Activated CD8-positive, alpha-beta T cell treated with anti-CD3 and anti-CD28 coated beads for 36 hours (primary cell): ENCODE measurements at places on chromosomes 3 and 15. TPM values are rescaled to one million over a fixed set of nuclear protein-coding genes. Genes with fewer than 3 reads are reported as not detected.

DNA sequence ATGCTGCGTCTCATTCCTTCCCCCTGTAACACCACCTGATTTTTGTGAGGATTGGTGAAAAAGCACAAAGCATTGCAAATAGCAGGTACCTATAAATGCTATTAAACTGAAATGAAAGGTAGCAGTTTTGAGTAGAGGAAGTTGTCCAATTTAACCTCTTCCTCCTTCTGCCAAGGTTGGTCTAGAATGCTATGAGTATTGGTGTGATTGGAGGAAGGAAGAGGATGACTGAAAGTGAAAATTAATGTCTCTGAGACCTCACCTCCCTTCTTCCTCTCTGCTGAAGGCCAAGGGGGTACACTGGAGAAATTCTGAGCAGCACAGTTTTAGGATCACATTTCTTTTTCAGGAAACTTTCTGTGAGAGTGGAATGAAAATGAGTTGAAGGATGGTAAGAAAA, 94.4 kb downstream of the DTWD1 start:
- no peak for DNase-seq

DNA sequence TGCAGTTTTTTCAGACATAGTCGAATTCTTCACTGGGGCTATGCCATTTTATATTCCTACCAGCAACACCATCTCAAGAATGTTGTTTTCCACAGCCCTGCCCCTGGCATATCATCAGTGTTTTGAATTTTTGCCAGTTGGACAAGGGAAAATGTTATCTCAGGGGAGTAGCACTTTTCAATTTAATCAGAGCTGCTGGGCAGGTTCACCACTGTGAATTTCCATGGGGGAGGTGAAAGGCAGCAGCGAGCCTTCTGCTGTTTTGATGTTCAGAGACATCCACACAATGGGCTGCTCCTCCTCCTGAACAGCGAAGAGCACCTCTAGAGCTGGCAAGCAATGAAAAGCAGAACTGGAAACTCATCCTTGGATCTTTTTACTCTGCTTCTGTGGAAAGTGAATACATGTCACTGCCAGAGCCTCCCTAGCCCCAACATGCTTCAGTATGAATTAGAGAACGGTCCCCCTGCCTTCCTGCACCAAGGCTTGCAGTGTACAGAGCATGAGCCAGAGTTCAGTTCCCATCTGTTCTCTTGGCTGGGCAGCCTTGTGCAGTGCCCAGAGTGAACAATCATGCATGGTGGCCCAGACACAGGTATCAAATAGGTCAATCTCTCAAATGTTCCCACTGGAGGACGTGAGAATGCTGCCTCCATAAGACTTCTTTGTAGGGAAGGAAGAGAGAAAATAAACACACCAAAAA, 56.1 kb upstream of the RAD18 start:
- no peak for DNase-seq

- DNase-seq = no peak
Observed at GRCh38 chr3:108011616-108012015, 79.2 kb downstream of the CD47 start.

- no peak for DNase-seq
Observed at GRCh38 chr15:41799488-41799805, 25.2 kb downstream of the MAPKBP1 start.

Gene ROBO2
- not detected for total RNA-seq

DNA sequence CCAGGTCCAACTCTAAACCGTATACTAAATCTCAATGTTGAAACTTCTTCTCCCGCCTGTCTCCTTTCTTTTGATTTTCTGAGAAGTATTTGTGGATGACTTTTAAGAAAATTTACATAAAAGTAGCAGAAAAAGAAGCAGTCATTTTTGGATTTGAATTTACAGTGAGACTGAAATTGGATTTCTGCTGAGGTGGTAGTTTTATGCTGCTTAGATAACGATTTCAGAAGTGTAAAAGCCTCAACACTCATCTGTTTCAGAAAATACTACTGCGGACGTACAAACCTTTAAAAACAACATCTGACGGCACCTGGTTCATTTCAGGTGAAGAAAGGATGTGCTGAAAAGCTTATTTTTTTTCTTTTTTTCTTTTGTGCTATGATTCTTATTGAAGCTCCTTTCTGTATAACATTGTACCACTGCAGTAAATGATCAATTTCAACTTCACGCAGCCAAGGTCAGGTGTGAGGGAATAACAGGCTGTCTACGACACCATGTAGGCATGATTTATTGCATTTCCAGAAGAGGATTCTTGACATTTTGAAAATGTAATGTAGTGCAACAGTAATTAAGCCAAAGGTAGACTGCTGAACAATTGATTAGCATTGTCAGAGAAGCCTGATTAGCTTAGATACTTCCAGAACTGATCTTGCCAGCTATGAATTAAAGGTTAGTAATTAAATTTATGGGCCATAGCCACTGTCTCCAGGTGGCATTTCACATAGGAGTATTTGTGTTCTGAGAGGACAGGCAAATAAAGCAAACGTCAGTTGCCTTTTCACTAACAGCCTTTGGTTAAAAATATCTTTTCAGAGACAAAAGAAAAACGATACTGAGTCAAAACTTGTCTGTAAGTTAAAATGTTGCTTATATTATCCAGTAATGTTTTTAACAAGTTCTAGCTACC, 134.6 kb upstream of the KBTBD8 start:
- no peak for DNase-seq

DNA sequence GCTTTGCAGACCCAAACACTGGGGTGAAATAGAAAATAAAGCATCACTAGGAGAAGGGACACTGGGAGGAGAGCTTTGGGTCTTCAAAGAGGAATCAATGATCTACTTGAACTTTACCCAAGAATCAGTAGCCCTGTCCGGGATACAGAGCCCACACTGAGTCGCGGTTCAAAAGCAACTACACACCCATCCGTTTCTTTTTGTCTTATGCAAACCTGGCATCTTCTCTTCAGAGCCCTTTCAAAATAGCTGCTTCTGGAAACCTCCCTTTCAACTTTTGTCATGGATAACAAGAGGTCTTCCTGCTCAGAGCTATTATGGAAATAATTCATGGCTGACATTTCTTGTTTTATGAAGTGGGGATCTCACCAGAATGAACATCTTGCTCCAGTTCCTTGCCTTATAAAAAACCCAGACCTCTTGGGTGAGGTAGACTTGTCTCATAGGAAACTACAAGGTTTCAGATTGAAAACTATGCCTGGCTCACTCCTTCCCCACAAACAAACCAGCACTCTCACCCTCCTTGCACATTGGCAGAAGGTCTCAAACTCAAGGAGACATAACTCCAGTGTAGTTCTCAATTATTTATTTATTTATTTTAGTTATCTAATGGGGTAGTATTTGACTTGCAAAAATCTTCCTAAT, 115.1 kb upstream of the ARHGEF3 start:
- peak; percentile 41 for DNase-seq

- no peak for DNase-seq
Observed at GRCh38 chr15:35963326-35963725, 417.4 kb upstream of the DPH6 start.

Gene GXYLT2
- total RNA-seq = 0.92 TPM

Gene STRIT1
- total RNA-seq = not detected

Gene UBE2E2
- total RNA-seq = 16.5 TPM

Gene SKIC8
- total RNA-seq = 64.5 TPM
